ENCODE measurements at places on chromosomes 3 and 15. TPM values are rescaled to one million over a fixed set of nuclear protein-coding genes. Genes with fewer than 3 reads are reported as not detected.

Gene AHSG
- total RNA-seq: not detected

Gene NISCH
- 44.3 TPM for total RNA-seq

Gene SRGAP3
- total RNA-seq: 10.3 TPM

Gene GOLGA8M
- 2.5 TPM for total RNA-seq

Gene PSTPIP1
- total RNA-seq: 3.5 TPM

Gene STRA6
- total RNA-seq: not detected

Gene ADCY5
- total RNA-seq: 249 TPM

Gene TSEN2
- 22.5 TPM for total RNA-seq

Gene KLHL40
- 0.22 TPM for total RNA-seq

Gene BUB1B
- 0.85 TPM for total RNA-seq

Gene SLC22A13
- not detected for total RNA-seq

Gene ADIPOQ
- total RNA-seq: 0.69 TPM

Gene CNBP
- 490 TPM for total RNA-seq

Gene AADACL2
- total RNA-seq: not detected

Gene ARPP21
- not detected for total RNA-seq
